ENCODE measurements at places on chromosomes 5 and 9.

- no peak for DNase-seq
Observed at GRCh38 chr5:173495225-173495904, 121.1 kb downstream of the BOD1 start.

GRCh38 chr9:108956022-108956630 is 21.9 kb downstream of the ABITRAM start:
- no peak for DNase-seq

DNA sequence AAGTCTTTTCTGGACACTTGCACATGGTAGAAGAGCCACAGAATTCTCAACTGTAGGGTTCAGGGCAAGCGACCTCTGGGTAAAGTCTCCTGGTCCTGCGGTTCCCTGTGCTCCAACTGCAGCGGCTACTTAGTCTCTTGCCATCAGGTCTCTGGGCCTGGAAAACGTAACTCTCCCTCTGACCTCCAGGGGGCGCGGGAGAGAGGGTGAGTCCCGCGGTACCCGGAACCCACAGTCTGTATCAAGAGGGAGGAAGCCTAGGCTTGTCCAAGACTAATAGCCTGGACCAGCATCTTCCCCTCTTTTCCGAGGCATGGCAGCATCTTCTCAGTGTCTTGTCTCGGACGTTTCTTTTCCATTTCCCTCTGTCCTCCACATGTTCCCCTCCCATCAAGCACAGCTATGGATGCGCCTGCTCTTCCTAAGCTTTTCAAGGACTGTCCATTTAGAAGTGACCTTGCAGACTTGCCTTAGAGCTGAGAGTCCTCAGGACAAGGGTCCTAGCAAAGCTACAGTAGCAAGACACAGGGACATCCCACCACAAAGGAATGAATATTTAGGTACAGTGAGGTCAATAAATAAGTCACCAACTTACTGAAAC is 59.3 kb downstream of the FSTL4 start:
- DNase-seq, result peak; percentile 7

GRCh38 chr9:132241483-132241839 is 79.6 kb downstream of the NTNG2 start:
- DNase-seq, result no peak

GRCh38 chr5:107518190-107518589 is 152.5 kb downstream of the EFNA5 start:
- DNase-seq, result no peak

DNA sequence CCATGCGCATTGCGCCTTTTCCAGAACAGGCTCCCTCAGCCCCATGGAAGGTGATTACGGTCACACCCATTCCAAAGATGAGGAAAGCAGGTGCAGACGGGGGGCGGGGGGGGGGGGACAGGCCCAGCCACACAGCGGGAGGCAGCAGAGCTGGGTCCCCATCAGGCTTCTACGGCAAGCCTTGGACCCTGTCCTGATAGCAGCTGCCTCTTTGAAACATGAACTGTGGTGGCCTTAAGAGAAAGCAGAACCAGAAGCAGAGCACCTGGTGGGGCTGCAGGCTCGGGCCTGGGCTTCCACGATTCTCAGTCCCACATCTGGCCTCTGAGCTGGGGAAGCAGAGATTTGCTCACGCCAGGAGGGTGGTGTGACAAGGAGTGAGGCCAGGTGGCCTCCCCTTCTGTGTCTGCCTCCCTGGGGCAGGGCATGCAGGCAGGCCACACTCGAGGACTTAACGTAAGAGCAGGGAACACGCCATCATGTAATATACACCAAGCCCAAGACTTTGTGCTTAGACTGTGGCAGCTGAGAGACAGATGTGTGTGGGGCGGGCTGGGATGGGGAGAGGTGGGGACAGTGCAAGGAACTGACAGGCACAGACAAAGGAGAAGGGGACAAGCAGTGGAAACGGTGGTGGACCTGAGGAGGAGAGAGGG is 14.2 kb upstream of the PHYKPL start:
- DNase-seq, result no peak

GRCh38 chr9:114869378-114869777 is 61.0 kb downstream of the TNFSF8 start:
- no peak for DNase-seq

- no peak for DNase-seq
Observed at GRCh38 chr9:32524892-32525708, 896 bp downstream of the RIGI start.

DNA sequence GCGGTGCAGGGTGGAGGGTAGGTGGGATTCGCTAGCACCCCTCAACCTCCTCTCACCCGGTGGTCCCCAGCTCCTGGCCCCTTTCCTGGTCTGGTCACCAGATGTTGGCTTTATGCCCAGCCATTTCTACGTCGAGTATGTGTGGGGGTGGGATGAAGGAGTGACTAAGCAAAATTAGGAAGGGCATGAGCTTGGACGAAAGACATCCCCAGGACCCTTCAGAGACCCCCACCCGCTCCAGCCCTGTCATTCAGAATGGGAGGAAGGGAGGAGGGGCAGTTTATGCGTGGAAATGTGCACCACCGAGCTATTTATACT is 742 bp downstream of the BHMT2 start:
- no peak for DNase-seq

DNA sequence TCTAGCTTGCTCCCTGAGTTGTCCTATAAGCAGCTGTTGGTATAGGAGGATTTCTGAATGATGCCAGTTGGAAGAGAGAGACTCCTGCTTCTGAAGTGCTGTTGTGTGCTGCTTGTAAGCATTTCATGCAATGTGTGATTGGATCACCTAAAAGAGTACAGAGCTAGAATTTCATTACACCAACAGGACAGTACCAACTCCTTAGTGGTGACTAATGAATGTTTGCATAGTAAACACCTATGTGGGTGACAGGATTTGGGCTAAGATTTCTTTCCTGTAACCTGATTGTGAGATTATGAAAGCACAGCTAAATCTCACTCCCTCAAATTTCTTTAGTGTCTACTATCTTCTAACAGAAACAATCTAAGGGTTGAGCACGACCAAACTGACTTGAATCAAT is 67.0 kb downstream of the GCNT1 start:
- no peak for DNase-seq

DNA sequence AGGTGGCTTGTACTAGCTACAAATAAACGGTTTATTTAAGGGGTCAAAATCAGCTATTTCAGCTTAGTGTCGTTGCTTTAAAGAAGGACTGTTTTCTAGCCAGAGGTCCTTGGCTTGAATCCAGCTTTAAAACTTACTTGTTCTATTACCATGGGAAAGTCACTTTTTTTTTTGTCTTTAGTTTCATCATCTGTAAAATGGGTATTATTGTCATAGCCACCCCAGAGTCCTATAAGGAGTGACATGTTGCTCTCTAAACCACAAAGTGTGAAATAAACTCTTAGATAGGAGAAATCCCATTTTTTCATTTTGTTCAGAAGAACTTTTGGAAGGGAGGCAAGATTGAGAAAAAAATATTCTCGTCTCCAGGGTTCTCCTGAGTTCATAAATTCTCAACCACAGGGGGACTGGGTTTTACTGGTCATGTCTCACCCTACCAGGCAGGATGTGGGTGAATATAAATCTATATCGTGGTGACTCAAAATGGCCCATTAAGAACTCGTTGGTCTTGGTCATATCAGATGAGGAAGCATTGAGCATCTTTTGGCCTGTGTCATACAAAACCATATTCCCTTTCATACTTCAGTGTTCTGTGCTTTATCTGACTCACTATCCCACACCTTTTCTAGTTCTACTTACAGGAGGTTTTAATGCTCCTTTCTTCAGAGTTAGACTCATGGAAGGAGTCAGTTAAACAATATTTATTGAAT is 202.7 kb upstream of the NR3C1 start:
- DNase-seq, result no peak

GRCh38 chr5:159038907-159039306 is 60.8 kb downstream of the EBF1 start:
- no peak for DNase-seq

- DNase-seq, result no peak
Observed at GRCh38 chr9:135500071-135500524, 384 bp upstream of the MRPS2 start.

DNA sequence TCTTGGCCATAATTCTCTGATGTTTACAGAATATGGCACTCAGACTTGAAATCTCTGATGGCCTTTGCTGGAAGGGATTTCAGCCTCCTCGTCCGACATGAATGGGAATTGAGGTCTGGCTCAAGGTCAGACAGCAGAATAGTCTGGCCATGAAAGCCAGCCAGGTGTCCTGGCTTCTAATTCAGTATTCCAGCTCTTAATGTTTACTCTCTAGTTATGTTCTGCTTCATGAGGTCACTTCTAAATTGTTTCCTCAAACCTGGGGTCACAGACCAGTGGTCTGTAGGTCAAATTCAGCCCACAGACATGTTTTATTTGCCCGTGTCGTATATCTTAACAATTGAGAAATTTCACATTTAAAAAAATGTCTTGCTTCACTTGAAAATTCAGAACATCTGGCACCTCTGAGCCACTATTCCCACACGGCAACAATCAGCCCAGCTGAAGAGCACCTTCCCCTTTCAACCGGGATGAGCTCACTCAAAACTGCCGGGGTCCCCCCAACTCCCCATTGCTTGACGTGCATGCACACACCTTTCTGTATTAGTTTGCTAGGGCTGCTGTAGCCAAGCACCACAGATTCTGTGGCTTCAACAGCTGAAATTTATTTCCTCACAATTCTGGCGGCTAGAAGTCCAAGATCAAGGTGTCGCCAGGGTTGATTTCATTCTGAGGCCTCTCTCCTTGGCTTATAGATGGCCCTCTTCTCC is 243.5 kb downstream of the ENC1 start:
- DNase-seq, result no peak

DNA sequence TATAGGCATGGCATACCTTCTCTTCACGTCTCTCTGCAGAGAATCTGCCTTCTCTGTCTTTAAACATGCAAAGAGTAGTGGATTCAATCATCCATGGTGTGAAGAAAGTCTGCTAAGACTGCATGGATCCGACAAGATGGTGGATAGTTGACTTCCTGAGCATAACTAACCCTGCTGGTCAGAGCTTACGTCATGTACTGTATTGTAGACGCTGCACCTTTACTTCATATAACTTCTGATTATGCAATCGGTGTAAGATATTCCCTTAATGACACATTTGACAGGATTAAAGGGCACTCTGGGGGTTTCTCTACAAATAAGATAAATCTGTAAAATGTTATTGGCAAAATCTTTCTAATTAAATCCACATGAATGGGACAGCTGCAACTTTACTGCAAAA is 240.3 kb upstream of the NREP start:
- no peak for DNase-seq

- DNase-seq, result no peak
Observed at GRCh38 chr9:110942522-110942921, 95.7 kb downstream of the LPAR1 start.

DNA sequence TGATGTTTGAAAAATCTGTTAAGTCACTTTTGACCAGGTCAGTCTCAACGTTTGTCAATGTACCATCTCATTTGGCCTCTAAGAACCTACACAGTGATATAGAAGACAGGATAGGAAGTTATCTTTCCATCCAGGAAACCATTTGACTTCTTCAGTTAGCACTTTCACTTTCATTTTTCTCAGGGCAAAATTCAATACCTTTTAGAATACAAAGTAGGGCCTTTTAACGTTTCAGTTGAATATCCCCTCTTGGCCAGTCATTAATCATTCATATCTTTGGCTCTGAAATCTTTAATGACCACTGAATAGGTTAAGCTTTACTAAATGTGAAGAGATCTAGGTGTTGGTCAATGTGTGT is 101.1 kb upstream of the GNAQ start:
- DNase-seq, result no peak

GRCh38 chr9:74478606-74479005 is 18.5 kb upstream of the RORB start:
- no peak for DNase-seq

- DNase-seq, result no peak
Observed at GRCh38 chr5:65832603-65833228, 93.7 kb upstream of the ERBIN start.

DNA sequence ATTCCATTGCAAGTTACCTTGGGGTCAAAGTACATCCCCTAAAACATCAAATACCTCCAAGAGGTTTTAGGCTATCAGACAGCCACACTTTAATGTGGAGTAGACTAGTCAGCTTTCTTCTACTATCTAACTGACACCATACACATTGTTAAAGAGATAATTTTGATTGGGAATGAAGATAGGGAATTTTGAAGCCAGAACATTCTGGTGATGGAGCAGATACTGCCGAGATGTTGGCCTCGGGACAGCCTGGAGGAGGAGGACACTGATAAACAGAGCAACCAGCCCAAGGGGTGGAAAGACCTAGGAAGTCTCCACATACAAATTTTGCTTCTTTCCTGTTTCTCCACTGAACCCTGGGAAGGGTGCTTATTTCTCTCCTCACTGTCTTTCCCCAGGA is 14.9 kb downstream of the TJP2 start:
- DNase-seq, result no peak

DNA sequence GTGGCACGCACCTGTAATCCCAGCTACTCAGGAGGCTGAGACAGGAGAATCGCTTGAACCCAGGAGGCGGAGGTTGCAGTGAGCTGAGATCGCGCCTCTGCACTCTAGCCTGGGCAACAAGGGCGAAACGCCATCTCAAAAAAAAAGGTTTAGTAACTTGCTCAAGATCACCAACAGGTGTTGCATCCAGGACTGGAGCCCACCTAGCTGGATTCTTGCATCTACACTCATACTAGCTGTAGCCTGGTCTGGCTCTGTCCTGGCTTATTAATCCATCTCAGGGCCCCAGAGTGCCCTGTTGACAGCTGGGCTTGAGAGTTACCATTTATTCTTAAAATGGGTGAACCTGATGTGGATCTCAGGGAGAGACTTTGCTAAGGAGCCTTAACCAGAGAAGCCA is 7.5 kb downstream of the WWC1 start:
- no peak for DNase-seq

DNA sequence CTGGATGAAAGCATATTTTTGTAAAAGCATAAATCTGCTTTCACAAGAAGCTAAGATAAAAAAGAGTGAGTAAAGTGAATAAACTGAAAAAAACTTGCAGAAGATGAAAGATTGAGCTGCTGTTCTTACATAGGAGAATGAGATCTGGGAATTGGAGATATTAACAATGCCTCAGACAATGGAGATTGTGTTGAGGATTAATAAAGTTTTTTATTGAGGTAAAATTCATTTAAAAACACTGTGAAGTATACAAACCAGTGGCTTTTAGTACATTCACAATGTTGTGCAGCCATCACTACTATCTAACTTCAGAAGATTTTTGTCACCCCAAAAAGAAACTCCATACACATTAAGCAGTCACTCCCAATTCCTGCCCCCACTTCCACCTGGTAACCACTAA is 19.7 kb upstream of the UBLCP1 start:
- DNase-seq, result no peak

Data from NCI-H1048 (cell line).